NAMALWA (cell line): ENCODE measurements at places on chromosomes 3 and 15.
A peak's percentile ranks its signal among the peaks of the same experiment; 100 is the strongest.

DNA sequence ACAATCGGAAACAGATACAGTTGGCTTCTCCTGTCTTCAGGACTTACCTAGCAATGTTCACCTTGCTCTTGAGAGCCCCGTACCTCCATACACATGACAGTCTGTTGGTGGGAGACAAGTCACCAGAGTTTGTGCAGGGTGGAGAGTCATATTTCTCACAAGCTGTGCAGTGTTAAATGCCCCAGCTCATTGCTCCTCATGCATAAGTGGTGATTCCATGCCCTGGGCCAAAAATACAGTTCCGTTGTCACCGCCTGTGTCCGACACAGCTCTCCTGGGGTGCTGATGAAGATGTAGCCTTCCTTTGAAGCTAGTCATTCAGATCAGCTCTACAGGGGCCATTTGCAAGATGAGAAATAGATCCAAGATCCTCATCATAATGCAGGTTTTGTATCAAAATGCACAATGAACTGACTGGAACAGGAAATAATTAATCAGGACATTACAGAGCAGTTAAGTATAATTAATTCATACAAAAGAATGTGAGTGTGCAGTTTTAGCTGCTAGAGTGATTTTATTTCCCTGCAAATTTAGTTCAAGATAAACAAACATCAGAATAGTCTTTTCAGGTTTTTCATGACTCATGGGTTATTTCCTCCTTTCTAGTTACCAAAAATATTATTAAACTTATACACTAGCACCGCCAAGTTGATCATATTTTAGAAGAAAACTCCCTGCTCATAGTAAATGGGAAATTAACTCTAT lies 66.5 kb downstream of the CD47 start:
- DNase-seq = no peak

- DNase-seq = no peak
These were observed 27.4 kb upstream of the OR5K4 start for GRCh38 chr3:98326105-98326893.

- DNase-seq = no peak
These were observed 86.7 kb upstream of the ANKRD34C start for GRCh38 chr15:79195802-79196201.

DNA sequence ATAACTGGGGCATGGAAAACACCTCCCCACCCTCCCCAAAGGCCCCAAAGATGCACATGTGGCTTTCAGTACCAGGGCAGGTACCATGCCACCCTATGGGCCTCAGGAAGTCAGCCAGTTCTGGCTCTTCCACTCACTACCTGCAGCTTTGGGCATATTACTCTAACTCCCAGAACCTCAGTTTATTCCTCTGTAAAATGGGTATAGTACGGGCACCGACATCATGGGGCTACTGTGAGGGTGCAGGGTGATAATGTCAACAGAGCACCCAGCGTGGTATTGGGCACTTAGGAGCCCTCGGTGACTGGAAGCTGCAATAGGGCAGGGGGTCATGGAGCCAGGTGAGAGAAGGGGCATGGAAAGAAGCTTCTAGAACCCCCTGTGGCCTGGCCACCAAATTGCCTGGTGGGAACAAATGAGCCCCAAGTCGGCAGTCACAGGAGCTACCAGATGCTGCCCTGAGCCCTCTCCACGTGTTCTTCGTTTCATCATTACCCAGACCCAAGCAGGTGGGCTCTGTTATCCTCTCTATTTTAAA lies 512.1 kb downstream of the SHQ1 start:
- no peak for DNase-seq

DNA sequence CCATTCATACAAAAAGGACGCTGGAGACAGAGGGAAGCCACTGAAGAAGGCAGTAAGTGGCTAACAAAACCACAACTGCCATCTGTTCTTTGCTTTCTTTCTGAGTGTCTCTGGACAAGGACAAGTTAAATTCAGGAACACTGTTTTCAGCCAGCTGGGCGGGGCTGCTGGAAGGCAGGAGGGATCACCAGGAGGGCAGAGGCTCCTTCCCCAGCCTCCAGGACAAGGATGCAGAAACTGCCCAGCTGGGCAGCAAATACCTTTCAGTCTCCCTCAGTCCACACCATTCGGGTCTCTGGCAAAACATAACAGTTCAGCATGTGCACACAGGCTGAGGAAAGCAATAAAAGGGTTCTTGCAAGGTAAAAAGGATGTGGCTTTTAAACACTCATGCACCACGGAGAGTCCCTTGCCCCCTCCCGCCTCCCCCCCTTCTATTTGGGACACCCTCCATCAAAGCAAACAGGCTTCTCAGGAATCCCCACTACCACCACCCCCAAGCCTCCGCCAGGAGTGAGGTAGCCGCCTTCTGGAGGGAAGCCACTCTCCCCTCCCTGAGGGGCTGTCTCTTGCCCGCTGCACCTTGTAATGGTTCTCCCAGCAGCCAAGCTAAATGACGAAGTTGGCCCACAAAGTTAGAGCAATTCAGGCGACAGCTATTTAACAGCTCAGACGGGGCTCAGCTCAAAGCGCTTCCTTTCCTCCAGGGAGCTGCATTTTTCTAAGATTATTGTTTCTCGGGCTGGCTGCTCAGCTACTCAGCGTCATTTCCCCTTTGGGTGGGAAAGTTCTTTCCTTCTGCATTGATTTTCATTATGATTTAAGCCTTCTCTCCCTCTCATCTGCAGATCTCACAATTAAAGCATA lies 3.8 kb downstream of the HEG1 start:
- peak; percentile 39 for DNase-seq

- no peak for DNase-seq
These were observed 6.6 kb downstream of the GHRL start for GRCh38 chr3:10286133-10286524.

DNA sequence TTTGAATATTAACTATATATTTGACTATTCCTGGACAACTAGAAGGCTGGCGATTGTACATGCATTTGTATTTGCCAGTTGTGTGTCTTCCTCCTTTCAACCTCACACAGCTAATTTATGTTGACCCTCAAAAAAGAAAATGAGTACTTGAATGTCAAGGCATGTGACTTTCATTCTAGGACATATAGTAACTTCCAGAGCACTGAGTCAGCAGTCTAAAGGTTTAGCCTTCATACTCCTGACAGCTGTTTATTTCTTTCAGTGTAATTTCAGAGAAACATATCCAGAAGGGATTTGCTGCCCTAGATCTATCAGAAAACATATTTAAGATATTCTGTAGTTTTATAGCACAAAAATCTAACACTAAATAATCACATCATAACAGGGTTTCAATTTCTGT lies 74.6 kb upstream of the GOLGA8J start:
- no peak for DNase-seq

- DNase-seq = peak; percentile 87
These were observed 217.6 kb downstream of the ARRDC4 start for GRCh38 chr15:98177966-98178592.

GRCh38 chr3:129827765-129828164 lies 65.7 kb downstream of the TMCC1 start:
- DNase-seq = peak; percentile 60

DNA sequence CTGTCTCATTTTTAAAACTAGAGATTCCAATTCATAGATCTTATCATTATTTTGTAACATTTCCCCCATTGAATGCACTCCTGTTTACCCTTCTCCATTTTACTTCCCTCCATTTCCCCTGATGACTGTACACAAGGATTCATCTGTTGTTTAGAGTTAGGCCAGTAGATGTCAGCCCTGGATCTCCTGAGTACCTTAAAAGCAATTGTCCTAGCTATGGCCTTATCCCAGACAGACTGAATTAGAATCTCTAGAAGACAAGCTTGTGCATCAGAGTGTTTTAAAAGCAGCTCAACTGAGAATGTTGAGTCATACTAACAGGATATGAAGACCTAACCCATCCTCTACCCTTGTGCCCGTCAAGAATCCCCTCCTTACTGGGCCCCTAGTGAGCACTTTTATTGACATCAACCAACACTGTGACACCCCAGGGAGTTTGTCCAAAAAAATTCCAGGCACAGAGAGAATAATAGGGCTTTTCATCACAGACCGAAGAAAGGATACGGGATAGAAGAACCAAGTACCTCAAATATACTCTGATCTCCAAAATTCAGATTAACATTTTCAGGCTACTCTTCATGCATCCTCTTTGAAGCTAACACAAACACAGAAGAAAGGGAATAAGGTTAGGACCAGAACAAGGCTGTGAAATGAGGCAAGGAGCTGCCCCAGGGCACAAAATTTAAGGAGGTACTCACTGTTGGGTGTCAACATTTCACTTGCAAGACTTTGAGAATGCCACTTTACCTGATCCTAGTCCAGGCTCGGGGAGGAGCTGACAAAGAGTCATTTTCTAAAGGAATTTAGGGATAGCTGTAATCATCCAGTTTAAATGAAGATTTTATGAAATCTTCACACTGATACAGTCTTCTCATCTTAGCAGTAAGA lies 17.1 kb downstream of the ZBED2 start:
- DNase-seq = peak; percentile 38

GRCh38 chr15:81981908-81982307 lies 63.9 kb downstream of the MEX3B start:
- DNase-seq = peak; percentile 5

- peak; percentile 85 for DNase-seq
These were observed 5.9 kb downstream of the NUP210 start for GRCh38 chr3:13414040-13414729.

DNA sequence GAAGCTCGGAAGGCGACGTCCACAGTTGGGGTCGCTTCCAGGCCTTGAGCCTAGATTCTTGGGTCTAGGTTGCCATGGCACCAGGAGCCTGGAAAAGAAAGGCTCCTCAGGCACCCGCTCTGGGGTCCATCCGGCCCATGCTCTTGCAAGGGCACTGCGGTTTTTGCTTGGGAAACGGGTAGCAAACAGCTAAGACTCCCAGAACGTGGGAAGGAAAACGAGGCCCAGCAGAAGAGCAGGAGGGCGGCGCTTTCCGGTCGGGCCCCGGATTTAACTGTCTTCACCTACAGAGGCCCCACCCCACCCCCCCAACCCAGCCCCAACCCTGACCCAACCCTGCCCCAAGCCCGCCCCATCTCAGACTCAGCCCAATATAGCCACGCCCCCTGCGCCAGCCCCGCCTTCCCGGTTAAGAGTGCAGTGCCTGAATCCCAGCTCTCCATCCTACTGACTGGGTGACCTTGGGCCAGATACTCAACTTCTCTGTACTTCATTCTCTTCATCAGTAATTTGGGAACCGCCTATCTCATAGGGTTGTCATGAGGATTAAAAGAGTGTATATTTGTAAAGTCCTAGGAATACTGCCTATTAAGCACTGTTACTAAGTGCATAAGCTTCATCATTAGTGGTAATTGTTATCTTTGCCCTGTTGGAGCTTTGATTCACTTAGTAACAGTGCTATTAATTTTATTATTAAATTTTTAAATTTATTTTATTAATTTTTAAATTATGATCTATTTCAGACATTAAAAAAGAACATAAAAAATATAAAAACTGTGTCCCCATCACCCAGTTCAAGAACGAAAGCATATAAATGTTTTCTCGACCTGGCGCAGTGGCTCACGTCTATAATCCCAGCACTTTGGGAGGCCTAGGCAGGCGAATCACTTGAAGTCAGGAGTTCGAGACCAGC lies 28.4 kb upstream of the SMAD6 start:
- no peak for DNase-seq

DNA sequence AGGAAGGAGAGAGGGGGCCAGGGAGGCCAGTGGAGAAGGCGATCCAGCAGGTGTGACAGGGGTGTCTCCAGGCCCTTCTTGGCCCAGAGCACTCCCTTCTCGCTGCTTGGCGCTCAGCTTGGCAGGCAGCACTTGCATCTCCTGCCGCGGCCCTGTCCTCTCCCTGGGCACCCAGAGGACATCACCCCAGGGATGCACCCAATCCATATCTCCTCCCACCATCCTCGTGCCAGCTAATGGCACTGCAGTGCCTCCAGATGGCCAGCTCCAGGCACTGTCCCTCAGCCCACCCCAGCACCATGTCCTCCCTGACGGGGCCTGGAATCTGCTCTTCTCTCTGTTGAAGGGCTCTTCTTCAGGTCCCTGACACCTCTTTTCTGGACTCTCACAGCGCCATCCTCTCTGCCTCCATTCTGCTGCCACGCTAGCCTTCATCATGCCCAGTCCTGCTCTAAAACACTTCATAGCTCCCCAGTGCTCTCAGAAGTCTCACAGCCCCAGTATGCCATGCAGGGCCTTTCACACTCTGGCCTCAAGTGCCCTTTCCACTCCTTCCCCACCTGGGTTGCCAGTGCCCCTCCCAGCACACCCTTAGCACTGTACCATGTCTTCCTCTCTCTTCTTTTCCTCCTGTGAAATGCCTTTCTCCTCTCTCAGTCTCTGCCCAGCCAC lies 106.8 kb upstream of the SLC6A11 start:
- DNase-seq = no peak

GRCh38 chr3:165103616-165104015 lies 25.3 kb upstream of the SI start:
- DNase-seq = no peak

DNA sequence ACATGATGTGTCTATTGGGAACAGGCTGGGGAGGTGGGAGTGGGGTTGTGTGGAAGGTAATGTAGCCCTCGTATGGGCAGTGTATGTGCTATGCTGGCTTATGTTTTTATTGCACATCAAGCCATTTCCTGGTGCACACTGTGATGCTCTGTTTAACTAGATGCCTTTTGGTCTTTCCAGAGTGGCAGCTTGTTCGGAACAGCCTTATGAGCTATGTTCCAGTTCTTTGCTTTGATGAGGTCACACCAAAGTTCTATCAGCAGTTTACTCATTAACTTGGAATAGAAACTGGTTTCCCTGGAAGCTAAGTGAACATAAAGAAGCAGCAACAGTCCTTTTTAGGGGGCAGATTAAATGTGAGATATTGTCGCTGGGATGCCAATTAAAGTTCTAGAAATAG lies 133.9 kb downstream of the DIPK2A start:
- no peak for DNase-seq

DNA sequence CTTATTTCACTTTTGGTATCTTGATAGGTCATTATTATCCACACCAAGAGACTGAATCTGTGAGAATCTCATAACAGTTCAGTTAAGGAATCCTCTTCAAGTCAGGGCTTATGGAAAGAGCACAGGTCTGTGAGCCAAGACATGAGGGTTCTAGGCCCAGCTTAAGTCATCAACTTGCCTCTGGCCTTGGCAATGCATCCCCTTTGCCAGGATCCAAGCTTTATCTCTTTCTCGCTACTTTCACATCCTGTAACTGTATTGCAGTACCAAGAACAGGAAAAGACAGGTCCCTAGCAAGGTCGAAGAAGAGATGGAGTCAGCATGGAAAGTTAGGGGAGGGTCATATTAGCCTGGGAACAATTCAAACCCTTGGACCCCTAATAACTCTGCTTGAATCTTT lies 13.5 kb upstream of the APOD start:
- no peak for DNase-seq

DNA sequence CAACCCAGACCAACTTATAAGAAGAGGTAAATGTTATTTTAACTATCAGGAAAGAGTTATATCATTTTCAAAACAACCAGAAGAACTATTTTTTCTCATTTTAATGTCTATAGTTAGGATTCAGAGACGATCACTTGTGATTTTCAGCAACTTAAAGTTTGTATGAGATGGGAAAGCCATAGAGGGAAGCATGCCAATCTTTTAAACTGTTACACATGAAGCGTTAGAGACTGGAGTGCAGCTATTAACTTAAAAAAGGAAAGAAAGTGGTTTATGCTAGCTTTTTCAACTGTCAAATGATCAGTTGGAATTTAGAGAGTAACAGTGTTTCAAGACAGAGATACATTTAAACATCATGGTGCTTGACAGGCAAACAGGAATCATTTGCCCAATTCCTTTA lies 91.7 kb upstream of the LPP start:
- DNase-seq = no peak
